Activated CD8-positive, alpha-beta memory T cell treated with anti-CD3 and anti-CD28 coated beads for 1 hour (primary cell): ENCODE measurements at places on chromosomes 4 and X.

DNA sequence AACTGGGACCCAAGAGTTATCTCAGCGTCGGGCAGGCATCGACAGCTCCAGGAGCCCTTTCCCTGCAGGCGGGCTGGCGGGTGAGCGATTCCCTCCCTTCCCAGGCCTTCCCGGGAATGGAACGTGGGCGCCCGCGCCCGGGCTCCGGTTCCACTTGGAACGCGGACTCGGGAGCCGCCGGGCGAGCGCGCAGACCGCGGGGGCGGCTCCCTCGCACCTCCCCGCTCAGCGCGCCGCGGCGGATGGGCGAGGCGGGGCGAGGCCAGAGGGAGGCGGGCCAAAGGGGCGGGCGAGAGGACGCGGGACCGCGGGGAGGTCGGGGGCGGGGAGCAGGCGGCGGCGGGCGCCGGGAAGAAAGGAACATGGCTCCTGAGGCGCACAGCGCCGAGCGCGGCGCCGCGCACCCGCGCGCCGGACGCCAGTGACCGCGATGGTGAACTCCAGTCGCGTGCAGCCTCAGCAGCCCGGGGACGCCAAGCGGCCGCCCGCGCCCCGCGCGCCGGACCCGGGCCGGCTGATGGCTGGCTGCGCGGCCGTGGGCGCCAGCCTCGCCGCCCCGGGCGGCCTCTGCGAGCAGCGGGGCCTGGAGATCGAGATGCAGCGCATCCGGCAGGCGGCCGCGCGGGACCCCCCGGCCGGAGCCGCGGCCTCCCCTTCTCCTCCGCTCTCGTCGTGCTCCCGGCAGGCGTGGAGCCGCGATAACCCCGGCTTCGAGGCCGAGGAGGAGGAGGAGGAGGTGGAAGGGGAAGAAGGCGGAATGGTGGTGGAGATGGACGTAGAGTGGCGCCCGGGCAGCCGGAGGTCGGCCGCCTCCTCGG is at the start of gene PKD2:
PKD2 (plus strand) TSS at position 332 of the 818 bp plus-strand sequence; CDS start at position 431, 99 bp downstream.
- peak; percentile 14 for DNase-seq

DNA sequence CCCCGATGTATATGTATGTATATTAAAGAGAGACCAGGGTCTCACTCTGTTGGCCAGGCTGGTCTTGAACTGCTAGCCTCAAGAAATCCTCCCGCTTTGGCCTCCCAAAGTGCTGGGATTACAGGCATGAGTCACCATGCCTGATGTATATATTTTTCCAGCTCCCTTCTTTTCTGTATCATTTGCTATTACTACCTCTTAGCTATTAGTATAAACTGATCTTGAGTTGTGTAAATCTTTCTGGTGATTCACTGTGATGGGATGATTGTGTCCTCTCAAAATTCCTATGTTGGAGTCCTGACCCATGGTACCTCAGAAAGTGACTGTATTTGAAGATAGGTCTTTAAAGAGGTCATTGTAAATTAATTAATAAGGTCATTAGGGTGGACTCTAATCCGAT is 53.1 kb downstream of the HPRT1 start:
- DNase-seq: no peak

DNA sequence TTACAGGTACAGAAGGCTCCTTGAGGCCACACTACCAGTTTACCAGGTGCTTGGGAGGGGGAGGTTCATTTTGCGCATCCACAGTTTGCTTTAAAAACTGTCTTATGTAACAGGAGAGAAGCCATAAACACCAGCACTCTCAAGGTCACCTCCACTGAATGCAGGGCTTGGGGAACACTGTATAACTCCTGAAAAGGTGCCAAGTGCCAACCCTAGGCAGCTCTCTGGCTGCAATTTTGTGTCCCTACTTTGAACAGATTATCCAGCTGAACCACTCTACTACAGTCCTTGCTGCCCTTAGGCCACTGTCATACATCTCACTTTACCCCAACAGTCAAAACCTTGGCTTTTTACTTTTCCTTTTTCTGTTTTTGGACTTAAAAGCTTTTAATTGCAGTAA is 507.9 kb downstream of the SMARCA1 start:
- DNase-seq: no peak

GRCh38 chr4:83542225-83542624 is 6.3 kb downstream of the GPAT3 start:
- DNase-seq: no peak

GRCh38 chr4:85222561-85222960 is 252.4 kb upstream of the ARHGAP24 start:
- no peak for DNase-seq

DNA sequence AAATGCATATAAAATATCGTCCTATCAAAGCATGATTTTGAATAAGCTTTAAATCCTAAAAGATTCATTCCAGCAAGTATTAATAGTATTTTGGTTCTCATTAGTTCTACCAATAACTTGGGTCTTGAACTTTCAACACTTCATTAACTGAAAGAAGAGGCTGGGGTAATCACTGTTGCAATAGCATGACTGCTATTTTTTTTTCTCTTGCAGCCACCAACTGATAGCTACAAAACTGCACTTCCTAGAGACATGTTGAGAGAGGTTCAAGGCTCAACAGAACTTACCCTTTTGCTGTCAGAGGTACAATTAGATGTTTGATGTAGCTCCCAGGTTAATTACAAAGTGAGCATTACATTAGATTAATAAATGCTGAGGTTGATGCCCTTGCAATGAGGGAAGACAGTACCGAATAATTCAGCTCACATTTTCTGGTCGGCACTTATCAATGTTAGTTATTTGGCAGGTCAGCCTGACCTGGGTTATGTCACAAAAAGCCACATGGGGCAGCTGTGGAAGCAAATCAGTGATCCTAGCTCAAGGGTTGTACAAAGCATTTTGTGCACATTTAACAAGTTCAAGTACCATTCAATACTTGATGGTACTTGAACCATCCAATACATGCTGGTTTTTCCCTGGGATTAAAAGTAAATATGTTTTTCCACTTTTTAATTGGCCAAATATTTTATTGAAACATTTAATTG is 29.9 kb upstream of the TET2 start:
- no peak for DNase-seq

GRCh38 chr4:184988611-184989010 is 29.7 kb upstream of the HELT start:
- DNase-seq: no peak

DNA sequence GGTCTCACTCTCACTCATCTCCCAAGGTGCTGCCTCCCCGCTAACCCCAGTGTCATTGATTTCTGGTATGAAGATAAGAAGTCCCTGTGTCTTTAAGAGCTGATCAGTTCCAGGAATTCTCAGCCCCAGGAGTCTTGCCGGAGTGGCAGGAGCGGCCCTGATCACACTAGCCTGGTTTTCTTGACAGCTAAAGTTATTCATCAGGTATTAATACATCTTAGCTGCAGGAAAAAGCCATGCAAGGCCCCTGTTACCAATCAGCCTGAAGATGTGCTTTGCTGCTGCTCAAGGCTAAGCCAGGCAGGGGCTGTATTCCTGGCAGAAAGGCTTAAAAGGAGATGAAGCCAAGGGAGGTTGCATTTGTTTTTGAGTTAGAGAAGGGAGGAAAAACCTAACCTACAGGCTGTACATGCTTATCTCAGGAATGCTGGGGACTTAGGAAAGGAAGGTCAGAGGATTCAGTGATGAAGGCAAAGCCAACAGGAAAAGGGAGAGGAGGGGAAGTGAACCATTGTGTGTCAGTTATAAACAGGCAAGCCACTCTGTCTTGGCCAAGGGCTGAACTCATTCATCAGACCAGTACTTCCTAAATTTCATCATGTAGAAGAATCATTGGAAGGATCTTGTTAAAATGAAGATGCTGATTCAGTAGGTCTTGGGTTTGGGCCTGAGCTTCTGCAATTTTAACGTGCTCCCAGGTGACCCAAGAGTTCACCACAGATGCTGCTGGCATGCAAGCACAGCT is 8.6 kb downstream of the SRPX start:
- DNase-seq: no peak

DNA sequence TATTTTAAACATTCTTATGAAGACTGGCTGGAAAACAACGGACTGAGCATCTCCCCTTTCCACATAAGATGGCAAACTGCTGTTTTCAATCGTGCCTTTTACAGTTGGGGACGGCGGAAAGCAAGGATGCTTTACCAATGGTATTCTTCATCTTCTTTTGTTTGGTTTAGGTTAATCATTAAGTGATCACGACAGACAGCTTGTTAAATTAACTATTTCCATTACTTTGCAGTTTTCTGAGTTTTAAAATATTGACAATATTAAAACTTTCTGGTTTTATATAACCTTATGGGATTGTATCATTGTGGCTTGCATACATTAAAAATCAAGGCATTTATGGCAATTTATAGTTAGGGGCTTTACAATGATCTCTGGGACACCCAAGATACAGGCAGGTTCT is 3.8 kb downstream of the MBTPS2 start:
- no peak for DNase-seq

DNA sequence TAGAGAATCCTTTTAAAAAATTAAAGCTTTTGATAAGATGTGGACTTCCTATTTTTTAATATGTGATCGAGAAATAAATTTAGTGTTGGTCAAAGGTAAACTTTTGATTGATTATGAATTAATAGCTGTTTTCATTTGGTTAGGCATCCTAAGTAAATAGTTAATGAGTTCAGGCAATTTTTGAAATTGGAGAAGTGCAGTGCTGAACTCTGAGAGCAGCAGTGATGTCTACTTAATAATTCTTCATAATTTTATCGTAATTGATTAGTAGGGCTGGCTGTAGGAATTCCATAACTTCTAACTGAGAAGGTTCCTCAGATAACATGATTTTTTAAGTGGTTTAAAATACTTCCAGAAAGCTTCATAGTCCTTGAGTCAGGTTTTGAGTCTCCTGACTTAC is 1.5 kb downstream of the MND1 start:
- no peak for DNase-seq

DNA sequence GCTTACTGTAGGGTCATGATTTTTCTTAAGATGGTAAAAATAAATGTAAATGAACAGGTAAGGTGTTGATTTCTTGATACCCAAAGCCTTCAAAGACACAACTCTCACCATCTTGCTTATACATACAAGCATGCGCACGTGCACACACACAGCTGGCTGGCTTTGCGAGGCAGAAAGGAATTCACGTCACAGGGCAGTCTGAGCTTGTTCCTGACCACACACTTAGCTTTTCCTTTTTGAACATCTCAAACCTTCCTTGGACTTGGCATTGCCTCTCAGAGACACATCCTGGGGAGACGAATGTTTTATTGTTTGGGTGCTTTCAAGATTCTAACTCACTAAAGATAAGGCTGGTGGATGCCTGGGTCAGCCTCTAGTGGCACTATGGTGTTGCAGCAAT is 175.0 kb downstream of the NHS start:
- DNase-seq: no peak

- DNase-seq: no peak
Measured at GRCh38 chr4:108683479-108683878, 33.1 kb downstream of the OSTC start.

DNA sequence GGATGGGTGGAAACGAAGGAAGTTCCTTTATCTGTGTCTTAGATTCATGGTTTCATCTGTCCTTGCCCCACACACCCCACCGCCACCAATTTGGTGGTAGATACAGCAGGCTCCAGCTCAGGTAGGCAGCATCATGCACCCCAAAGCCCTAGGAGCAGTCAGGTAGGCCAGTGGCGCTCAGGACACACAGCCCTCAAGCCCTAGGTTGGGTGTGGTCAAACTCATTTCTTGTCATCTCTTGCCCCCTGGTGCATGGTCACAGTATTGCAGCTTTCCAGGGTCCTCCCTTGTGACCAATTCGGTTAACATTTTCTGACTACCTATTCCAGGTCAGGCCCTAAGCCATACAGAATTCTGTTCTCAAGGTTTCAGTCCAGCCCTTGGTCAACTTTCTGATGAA is 14.5 kb upstream of the PRRG3 start:
- peak; percentile 4 for DNase-seq

DNA sequence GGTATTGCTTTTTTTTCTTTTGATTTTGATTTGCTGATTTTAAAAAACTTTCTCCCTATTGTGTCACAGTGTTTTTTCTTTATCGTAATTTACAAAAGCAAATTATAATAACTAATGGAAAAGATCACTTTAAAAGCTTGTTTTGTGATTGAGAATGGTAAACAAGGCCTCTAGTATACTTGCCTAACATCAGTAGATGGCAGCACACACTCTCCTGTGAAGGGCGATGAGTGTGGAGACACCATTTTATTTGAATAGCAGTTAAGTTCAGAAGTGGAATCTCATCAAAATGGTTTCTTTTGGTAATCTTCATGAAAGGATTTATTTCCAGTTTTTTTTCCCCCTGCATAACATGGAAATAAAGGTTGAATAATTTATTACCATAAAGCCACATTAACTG is 72.3 kb downstream of the PAK3 start:
- no peak for DNase-seq

GRCh38 chr4:164467493-164467892 is 286.4 kb upstream of the SMIM31 start:
- no peak for DNase-seq
